GM19239 (cell line): ENCODE measurements at places on chromosomes 6 and 20.

DNA sequence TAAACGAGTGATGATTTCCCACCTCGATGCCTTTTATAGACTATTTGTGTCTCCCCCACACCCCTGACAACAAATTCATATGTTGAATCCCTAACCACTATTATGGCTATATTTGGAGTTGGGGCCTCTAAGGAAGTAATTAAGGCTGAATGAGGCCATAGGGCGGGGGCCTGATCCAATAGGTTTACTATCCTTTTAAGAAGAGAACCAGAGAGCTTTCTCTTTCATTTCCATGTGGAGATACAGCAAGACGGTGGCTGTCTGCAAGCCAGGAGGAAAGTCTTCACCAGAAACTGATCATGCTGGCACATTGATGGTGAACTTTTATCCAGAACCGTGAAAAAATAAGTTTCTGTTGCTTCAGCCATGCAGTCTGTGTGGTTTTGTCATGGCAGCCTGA lies 38.9 kb upstream of the CLIC5 start:
- DNase-seq = no peak

GRCh38 chr20:40493071-40493470 lies 196.0 kb downstream of the MAFB start:
- no peak for DNase-seq

DNA sequence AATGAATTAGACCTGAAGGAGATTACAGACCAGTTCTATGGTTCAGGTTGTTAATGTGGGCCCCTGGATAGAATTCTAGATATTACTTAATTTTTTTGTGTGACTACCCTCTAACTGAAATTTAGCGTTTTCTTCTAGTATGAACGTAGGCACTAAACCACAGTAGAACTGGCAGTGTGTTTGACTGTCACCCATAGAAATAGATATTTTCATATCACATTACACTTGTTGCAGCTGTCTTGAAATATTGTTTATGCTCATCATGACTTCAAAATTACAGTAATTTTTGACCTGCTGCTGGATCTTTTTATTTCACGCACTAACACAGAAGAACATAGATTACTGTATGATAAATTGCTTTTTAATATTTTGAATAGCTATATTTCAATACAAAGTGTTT lies 31.6 kb downstream of the E2F3 start:
- no peak for DNase-seq

GRCh38 chr20:40900666-40901215 lies 127.9 kb upstream of the TOP1 start:
- no peak for DNase-seq

DNA sequence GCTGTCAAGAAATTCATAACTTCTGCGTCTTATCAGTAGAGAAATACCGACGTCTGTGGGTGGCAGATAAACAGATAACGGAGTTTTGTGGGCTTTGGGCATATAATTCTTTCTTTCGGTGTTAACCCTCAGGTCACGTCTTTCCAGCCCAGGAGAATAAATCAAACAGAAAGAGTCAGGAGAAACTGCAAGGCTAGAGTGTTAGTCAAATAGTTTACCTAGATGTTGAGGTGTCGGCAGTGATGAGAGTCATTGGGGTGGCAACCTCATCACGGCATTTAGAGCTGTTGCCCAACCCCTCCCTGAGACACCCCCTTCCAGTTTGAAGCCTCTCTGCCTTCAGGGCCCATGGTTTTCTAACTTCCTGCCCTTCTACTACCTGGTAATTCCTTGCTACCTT lies 49.5 kb downstream of the ADTRP start:
- no peak for DNase-seq

DNA sequence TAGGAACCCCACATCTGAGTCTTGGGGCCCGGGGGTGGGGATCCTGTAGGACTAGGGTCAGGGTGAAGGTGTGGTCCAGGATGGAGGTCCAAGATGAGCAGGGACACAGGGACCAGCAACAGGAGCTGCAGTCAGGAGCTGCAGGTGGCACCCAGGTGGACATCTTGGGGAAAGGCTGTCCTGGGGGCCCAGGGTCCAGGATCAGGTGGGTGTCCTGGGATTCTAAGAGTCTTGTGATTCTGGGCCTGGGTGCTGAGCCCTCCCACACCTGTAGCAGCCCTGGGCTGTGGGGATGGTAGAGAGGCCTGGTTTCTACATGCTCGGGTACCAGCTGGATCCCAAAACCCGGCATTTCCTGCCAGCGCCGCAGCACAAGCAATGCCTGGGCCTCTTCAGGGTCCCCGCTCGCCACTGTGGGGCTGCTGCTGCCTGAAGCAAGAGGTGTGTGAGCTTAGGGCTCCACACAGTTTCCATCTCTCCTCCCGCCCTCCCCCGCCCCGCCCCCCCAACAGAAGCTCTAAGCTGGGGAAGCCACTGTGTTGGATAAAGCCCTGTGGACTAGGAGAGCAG lies 20.7 kb downstream of the ERGIC3 start:
- DNase-seq = no peak

DNA sequence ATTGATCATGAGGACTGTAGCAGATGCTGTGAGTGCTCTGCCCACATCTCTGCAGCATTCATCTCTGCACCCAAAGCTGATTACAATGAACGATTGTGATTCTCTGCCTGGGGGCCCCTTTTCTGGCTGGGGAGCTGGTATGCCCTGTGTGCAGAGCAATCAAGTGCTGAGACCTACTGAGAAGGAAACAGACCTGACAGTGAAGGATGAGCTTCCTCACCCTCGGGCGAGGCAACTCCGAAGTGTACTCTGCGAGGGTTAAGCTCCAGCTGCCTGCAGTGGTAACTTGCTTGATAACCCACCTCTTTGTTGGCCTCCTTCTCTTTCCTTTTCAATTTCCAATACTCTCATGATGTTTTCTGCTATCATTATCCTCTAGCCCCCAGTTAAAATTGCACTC lies 289.7 kb upstream of the RNF24 start:
- DNase-seq = no peak

- no peak for DNase-seq
Observed at GRCh38 chr6:101090281-101090680, 209.2 kb upstream of the ASCC3 start.

- no peak for DNase-seq
Observed at GRCh38 chr6:118387921-118388701, 160.0 kb upstream of the PLN start.

- no peak for DNase-seq
Observed at GRCh38 chr6:18432619-18433018, 45.5 kb downstream of the RNF144B start.

DNA sequence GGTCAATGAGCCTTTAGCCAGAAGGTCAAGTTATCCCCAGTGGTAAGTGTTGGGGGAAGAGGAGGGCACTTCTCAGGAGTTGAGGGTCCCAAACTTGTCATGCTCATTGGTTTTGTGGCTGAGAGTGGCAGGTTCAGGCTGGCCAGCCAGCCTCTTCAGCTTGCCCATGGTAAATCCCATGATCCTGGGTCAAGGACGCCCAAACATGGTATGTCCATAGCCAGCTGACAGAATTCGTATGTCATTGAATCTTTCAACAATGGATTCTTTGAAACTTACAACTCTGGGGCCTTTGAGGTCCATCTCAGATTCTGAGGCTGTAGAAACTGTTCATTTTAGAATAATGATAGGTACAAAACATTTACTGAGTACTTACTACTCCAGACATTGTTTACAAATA lies 36.1 kb upstream of the RSPO4 start:
- DNase-seq = no peak

DNA sequence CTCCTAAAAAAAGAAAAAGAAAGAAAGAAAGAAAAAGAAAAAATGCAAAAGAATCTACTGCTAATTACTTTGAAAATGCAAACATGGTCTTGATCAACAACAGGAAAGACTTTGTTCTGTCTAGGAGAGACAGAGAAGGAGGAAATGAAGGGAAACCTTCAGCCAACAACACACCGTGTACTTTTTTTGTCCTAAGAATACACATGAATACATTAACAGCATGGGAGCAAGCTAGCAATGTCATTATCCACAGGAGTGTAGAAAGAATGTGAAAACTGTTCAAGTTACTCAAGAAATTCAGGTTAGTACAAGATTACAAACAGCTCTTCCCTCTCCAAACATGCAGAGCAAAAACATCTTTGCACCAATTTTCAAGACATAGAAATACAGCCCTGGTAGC lies 326.3 kb downstream of the UBE3D start:
- DNase-seq = no peak

DNA sequence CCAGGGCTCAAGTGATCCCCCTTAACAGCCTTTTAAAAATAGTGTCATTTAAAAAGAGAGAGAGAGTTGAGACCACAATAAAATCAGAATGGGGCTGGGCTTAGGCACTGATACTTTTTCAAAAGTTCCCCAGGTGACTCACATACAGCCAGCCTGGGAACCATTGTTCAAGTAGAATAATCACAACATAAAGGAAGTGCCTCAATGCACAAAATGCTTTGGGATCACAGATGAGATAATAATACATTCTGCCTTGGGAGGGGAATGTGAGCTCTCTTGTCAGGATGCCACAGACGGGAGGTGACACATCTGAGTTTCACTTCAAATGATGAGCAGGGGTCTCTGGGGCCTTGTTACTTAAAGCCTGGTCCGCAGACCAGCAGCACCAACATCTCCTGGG lies 34.0 kb upstream of the GABRR1 start:
- no peak for DNase-seq

- no peak for DNase-seq
Observed at GRCh38 chr6:159059141-159059540, 14.3 kb upstream of the TAGAP start.

- no peak for DNase-seq
Observed at GRCh38 chr6:119350202-119350951, 816 bp upstream of the MAN1A1 start.

DNA sequence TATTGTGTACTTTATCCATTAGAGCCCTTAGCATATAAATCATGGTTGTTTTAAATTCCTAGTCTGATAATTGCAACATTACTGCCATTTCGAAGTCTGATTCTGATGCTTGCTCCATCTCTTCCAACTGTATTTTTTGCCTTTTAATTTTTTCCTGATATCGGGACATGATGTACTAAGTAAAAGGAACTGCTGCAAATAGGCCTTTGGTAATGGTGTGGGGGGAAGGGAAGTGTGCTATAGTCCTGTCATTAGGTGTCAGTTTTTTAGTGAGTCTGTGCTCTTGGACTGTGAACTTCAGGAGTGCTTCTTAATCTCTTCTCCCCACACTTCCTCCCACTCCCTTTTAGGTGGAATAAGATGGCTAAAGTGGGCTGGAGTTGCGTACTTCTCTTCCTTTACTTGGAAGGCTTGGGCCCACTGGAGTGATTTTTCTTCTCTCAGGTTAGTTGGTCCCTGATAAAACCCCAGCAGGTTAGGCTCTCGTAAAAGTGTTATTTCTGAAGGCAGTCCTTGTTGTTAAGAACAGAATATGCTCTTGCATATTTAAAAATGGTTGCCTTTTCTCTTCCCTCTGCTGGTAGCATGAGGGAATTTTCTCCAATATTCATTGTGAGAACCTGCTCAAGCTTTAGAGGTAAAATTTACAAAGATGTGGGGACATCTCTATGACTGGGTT lies 18.1 kb downstream of the STXBP5 start:
- DNase-seq = no peak
